ENCODE measurements at places on chromosomes 16 and 17.

DNA sequence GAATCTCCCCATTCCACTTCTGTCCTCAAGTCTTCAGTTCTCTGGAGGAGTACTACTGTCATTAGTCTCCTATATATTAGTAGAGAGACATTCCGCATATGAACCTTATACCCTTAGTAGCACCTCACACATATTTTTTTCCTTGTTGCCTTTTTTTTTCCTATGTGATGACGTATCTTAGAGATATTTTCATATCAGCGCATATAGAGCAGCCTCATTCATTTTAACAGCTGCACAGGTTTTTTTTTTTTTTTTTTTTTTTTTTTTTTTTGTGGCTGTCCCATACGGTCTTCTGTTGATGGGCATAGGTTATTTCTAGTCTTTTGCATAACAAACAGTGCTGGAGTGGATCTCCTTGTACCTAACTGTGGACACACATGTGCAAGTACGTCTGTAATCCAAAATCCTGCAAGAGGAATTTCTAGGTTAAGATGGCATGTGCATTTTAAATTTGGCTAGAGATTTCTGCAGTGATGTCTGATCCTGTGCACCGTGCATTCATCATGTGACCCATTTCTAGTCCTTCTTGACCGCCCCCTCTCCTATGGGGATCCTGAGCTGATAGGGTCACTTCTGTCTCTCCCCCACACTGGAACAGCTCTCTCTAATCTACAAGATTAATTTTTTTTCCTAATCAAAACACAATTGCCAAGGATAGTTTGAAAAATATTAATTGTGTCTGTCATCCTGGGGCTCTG is 64.8 kb downstream of the PRKCB start:
- DNase-seq = no peak

DNA sequence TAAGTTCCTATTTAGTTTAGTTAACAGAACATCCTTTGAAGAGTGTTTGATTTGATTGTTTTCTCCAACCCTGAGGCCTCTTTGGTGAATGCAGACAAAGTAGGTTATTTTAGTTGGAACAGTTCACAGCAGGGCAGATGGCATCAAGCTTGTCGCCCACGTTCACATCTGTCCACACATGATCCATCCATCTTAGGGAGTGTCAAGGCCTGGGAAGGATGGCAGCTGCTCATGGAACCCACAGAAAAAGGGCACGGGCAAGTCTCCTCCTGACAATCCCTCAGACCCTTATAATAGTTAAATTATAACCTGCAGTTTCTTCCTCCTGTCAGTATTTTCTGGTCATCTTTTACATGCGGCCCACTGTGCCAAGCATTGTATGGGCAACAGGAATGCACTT is 60.2 kb downstream of the KNOP1 start:
- no peak for DNase-seq

GRCh38 chr17:38328620-38329019 is 15.1 kb downstream of the GPR179 start:
- no peak for DNase-seq

DNA sequence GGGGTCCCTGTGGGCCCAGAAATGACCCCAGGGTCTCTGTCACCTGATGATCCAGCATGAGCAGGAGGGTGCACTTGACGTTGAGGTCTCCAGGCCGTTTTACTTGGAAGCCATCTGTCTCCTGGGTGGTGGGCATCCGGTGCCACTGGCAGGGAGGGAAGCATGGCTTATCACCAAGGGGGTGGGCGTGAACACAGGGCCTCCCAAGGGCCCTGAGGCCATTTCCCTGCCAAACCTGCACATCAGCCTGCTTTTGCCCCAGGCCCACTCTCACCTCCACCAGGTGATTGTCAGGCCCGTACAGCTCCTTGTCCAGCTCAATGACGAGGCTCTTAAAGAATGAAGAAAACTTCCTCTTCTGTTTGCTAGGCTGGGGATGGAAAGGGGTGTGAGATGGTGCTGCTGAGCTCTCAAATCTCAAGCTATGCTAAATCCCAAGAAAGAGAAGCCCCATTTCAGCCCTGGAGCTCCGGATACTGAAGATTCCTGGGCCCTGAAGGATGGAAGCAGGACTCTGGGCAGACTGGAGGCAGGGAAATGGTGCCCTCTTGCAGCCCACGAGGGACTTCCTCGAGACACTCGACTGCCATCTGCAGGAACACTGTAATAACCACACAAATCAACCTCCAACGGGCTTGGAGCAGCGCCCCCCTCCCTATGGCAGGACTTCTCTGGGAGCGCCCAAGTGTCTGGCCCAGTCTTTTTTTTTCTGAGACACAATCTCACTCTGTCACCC is 7.1 kb upstream of the FTSJ3 start:
- DNase-seq = no peak

DNA sequence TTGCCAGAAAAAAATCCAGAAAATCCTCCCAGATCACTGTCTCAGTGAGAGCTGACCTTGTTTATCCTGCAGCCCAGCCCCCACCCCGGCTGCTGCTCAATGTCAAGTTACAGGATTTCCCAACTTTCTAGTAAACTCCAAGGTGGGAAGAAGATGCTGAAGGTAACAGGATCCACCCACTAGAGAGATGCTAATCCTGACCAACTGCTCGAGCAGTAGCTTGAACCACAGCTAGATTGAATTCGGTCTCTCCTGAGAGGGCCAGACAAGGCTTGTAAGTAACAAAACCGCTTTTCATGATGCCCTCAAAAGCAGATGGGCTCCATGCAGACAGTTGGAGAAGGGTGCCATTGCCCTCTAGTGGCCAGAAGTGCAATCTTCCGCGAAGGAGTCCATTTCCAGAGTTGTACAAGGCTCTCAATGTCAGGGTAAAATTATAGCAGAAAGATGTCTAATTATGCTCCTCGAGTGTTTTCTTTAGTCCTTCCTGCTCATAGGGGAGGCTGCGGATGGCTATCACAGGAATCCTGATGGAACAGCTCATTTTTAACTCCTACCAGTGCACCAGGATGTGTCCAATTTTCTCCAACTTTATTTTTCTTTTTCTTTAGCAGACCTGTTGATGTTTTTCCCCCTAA is 3.9 kb downstream of the CDH11 start:
- DNase-seq = no peak

DNA sequence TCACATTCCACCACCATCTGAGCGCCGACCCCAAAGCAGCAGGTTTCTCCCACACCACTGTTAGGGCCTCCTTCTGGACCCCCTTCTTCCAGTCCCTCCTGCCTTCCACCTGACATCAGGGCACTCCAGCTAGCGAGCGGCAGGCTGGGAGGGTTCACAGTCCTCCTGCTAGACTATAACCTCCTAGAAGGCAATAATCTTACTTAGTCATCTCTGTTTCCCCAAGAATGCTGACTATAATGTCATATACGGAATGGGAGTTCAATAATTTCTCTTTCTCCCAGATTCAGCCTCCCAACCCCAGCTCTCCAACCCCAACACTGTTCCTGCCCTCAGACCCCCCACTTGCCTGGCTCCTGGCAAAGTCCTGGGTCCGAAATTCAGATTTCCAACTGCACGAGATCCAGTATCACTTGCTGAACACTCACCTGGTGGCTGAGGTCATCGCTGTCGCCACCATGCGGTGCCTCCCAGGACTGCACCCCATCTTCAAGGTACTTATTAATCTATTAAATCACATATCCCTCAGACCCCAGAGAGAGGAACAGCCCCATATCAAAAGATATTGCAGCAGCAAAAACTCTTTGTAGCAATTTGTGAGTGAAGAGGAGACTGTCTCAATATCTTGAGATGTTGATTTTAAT is 5.6 kb downstream of the ALOX12 start:
- no peak for DNase-seq

- DNase-seq = no peak
Measured at GRCh38 chr17:40309031-40309948, at the start of gene RARA. Gene RARA (plus strand): TSS chr17:40309180. CDS start chr17:40331219, 22,039 bp downstream.

GRCh38 chr16:88737298-88738150 is 31.2 kb downstream of the CTU2 start:
- DNase-seq = peak; percentile 49

GRCh38 chr17:68249354-68249765 is 1.5 kb downstream of the AMZ2 start:
- DNase-seq = no peak

- DNase-seq = no peak
Measured at GRCh38 chr16:57998486-57998885, 2.0 kb downstream of the ZNF319 start.

- DNase-seq = no peak
Measured at GRCh38 chr17:76852843-76853242, 15.4 kb upstream of the MGAT5B start.

DNA sequence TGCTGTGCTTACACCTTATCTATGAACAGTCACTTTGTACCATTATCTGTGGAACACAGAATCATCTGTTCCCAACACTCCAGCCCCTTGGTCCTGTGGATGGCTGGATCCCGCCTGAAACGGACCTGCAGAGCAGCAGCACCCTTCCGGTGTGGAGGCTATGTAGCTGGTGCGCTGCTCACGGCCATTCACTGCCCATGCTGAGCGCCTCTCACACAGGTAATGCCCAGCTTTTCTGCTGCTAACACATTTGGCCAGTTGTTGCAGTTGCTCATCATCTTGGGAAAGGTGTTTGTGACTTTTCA is 11.4 kb upstream of the PLK1 start:
- DNase-seq = no peak

Data from stimulated activated CD4-positive, alpha-beta T cell treated with anti-CD3 and anti-CD28 coated beads, Interleukin-1b, Interleukin-23, amount 100 ng/mL, for 1 hour (primary cell).